ENCODE measurements at places on chromosomes 12 and 14. TPM values are rescaled to one million over a fixed set of nuclear protein-coding genes. Genes with fewer than 3 reads are reported as not detected.

DNA sequence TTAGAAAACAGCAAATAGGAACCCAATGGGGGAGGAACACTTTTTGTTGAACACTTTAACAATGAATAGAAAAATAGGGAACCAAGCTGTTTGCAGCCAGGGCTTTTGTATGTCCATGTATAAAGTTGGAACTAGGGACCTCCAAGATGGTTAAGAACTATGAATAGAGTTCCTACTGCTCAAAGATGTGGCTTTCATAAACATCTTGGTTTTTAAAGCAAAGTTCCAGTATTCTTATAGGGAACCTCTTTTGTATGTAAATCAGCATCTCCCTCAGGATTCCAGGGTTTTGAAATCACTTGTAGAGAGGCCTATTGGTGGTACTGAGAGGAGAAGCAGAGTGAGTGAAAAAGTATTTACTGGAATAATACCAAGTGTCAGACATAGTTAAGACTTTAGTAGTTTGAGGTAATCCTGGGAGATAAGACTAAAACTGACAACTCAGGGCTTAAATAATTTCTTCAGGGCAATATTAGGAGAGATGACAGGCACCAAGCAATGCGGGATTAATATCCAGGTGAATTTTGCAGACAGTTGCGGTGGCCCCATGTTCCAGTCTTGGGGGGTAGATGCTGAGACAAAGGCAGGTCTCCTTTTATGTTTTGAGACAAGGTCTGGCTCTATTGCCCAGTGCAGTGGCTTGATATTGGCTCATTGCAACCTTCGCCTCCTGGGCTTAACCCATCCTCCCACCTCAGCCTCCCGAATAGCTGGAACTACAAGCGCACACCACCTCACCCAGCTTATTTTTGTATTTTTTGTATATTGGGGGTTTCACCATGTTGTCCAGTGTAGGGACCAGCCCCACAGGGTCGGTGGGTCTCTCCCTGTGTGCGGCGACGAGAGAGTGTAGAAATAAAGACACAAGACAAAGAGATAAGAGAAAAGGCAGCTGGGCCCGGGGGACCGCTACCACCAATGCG is 10.4 kb upstream of the EID3 start:
- peaks cover 76% of the 10 kb centered on the region for H3K36me3 ChIP-seq
- H3K4me1 ChIP-seq: peaks cover 81% of the 10 kb centered on the region
- H3K27ac ChIP-seq: no peak overlapping the region

- DNase-seq: no peak
- no peaks in the 10 kb centered on the region for H3K36me3 ChIP-seq
- H3K27me3 ChIP-seq: no peaks in the 10 kb centered on the region
- no peak overlapping the region for H3K27ac ChIP-seq
- H3K4me3 ChIP-seq: no peak overlapping the region
- H3K4me1 ChIP-seq: no peaks in the 10 kb centered on the region
Observed at GRCh38 chr14:22464422-22465142, 124.4 kb downstream of the DAD1 start.

- no peaks in the 10 kb centered on the region for H3K27me3 ChIP-seq
- DNase-seq: no peak
- no peak overlapping the region for H3K4me3 ChIP-seq
- no peak overlapping the region for H3K27ac ChIP-seq
- peaks cover 4% of the 10 kb centered on the region for H3K4me1 ChIP-seq
Observed at GRCh38 chr12:20629414-20630156, 65.5 kb upstream of the SLCO1C1 start.

CFAP251 gene
- 2.4 TPM for total RNA-seq

DNA sequence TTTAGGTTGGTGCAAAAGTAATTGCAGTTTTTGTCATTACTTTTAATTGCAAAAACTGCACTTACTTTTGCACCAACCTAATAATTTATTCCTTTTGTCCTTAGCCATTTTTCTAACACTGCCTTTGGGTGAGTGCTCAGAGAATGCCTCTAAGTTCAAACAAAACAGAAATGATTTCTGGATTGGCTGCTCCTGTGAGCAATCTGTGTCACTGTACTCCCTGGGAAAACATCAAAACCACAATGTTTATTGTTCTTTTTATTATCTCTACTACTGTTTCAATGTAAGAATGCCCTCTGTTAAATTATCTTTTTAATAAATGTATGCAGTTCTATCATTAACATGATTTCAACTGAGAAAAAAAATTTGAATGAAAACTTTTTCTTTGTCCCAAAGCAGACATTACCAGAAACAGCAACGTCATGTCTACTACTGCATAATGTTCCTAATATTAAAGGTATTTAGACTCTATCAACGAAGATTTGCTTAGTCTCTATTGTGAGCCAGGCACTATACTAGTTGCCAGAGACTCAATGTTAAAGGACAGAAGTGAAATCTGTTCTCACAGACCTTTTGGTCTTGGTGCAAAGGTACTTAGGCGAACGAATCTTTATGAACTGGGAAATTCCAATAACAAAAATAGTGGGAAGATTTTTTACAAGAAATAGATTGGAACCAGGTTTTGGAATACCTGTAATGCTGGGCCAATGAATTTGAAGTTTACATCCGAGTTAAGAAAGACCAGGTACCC is 6.2 kb downstream of the SLC41A2 start:
- no peak for DNase-seq
- no peaks in the 10 kb centered on the region for H3K36me3 ChIP-seq
- no peak overlapping the region for H3K27ac ChIP-seq
- no peaks in the 10 kb centered on the region for H3K4me1 ChIP-seq
- no peaks in the 10 kb centered on the region for H3K27me3 ChIP-seq

DNA sequence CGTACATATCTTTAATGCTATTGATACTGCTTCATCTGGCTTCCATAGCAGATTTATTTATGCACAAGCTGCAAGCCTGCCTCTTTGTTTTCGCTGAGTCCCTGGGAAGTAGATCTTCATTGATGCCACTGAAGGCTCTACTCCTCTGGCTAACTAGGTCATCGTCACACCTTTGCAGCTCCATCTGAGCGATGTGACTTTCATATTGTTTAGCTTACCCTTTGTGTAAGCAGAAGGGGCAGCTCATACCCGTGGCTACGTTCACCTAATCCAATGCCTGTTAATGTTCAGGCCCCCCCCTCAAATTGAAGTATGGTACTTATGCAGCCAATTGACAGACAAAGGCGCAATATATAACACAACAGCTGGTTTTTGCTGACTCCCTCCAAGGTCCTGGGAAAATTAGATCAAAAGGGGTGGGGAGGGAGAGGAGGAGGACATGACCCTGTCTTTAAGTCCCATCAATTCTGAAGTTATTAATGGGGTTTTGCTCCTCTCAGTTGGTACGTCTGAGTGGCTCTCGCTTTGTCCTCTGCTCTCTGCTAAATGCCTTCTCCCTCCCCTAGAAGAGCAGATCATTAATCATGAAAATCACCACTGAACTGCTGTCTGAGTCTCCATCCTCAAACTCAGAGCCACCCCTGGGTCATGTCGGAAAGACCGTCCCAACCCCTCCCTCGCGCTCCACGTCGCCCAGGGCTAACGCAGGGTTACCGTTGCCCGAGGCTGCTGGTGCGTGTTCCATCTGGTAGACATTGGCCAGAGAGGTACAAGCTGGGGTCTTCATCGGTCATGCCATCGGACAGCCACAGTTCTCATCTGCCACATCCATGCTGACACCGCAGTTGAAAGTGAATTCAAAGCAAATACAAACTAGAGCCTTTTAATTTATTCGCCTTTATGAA is 128.8 kb downstream of the ADGRD1 start:
- H3K36me3 ChIP-seq: peaks cover 5% of the 10 kb centered on the region
- no peak overlapping the region for H3K27ac ChIP-seq
- H3K4me1 ChIP-seq: no peaks in the 10 kb centered on the region
- DNase-seq: no peak
- no peak overlapping the region for H3K4me3 ChIP-seq

ACSM4 gene
- not detected for total RNA-seq

- no peak overlapping the region for H3K27ac ChIP-seq
- no peaks in the 10 kb centered on the region for H3K27me3 ChIP-seq
- no peak for DNase-seq
- H3K36me3 ChIP-seq: no peaks in the 10 kb centered on the region
Observed at GRCh38 chr12:65409726-65410125, 131.2 kb downstream of the MSRB3 start.

DNA sequence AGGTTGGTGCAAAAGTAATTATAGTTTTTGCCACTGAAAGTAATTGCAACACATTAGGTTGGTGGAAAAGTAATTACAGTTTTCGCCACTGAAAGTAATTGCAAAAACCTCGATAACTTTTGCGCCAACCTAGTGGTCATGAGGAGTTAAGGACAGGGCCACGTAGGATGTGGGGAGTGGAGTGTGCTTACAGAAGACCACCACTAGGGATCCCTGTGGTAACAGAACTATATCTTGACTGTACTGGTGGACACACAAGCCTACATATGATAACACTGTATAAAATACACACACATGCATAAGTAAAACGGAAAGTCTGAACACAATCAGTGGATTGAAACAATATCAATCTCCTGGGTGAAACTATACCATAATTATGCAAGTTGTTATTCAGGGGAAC is 187.4 kb upstream of the ABCD2 start:
- H3K27ac ChIP-seq: no peak overlapping the region
- H3K4me1 ChIP-seq: no peaks in the 10 kb centered on the region
- no peaks in the 10 kb centered on the region for H3K27me3 ChIP-seq
- no peak overlapping the region for H3K4me3 ChIP-seq

SENP1 gene
- 7.8 TPM for total RNA-seq

DNA sequence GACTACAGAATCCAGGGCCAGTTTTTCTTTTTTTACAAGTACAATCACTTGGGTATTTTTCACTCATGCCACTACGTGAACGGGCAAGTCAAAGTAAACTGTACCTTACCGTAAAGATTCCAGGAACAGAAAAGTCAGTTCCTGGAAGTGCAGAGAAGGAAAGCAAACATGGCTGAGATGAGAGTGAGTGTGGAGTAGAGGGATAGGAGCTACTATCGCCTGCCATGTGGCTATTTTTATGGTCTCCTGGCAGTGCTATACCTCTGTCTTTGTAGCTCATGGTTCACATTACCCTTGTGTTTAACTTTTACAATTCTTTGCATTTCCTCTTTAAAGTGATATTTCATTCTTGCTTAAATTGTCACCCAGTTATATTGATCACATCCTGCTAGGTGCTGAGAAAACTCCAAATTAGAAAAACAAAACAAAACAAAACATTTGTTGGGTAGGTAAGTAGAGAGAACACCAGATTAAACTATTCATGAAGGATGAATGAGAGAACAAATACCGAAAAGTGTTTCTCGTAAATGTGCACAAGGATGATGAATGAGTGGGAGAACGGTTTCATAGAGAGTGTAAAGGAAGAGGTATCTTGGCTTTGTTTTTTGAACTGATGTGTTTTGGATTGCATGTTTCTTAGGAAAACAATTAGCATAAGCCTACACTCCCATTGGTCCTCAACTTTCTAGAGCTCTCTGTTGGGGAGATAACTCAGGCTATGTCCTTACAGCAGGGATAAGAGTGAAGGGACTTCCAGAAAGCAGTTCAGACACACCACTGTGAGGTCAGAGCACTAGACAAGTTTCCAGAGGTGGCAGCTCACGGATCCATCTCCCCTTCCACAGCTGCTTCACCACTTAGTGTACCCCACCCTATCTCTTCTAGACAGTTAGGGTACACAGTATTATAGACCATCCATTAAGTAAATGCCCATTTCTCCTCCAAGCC is 163.7 kb downstream of the IPO8 start:
- no peak overlapping the region for H3K27ac ChIP-seq
- H3K4me3 ChIP-seq: no peak overlapping the region
- no peak for DNase-seq
- peaks cover 21% of the 10 kb centered on the region for H3K4me1 ChIP-seq
